CD4-positive, alpha-beta memory T cell (primary cell): ENCODE measurements at places on chromosomes 5 and 9.
A peak's percentile ranks its signal among the peaks of the same experiment; 100 is the strongest.

- no peak for DNase-seq
These were observed 35.5 kb downstream of the FBXO10 start for GRCh38 chr9:37540634-37541033.

- DNase-seq: no peak
These were observed 39.2 kb upstream of the ACO1 start for GRCh38 chr9:32345243-32345642.

DNA sequence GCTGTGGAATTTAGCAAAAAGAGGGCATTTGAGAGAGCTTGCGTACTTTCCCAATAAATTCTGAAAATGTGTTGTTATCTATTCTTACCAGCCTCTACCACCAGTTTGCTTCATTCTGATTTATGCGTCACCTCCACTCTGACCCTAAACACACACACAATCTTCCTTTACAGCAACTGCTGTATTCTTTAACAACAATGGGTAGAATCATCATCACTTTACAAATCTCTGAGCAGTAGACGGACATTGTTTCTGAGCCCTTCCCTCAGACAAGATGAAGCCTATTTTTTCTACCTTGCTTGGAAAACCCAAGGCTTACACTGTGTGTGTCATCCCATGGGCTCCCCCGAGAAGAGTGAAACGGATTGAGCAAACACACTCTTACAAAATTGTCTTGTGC, 83.1 kb upstream of the RASA1 start:
- no peak for DNase-seq

DNA sequence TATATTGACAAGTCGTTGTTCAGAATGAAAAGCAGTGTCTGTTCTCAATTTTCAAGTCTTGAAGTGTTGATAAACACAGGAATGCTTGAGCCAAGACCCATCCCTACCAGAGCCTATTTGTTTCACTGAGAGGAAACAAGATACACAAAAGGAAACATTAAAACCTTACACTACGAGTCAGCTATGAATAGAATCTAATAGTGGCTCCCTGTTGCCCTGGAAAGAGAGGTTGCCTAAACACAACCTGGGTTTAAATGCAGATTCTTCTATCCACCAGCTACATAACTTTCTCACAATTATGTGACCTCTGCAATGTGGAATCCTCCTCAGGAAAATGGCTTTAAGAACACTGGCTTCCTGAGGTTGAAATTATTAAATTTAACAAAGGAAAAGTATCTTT, 29.1 kb upstream of the BNC2 start:
- no peak for DNase-seq

GRCh38 chr5:169226895-169227294, 74.0 kb downstream of the SLIT3 start:
- no peak for DNase-seq

DNA sequence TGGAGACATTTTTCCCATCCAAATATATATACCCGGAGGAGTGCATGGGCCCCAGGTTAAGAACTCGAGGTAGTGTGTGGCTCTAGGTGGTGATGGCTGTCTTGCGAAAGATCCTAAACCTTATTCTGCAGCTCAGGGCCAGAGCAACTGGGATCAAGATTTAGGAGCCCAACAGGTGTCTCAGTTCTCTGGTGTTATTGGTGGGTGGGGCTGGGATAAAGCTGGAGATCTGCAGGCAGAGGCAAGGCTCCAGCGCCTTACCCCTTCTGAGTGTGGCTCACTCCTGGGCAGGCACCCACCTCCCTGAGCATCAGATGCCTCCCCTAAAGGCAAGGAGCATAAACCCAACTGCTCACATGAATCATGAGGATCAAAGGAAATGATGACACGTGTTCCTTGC, 11.2 kb downstream of the UBE2QL1 start:
- no peak for DNase-seq

DNA sequence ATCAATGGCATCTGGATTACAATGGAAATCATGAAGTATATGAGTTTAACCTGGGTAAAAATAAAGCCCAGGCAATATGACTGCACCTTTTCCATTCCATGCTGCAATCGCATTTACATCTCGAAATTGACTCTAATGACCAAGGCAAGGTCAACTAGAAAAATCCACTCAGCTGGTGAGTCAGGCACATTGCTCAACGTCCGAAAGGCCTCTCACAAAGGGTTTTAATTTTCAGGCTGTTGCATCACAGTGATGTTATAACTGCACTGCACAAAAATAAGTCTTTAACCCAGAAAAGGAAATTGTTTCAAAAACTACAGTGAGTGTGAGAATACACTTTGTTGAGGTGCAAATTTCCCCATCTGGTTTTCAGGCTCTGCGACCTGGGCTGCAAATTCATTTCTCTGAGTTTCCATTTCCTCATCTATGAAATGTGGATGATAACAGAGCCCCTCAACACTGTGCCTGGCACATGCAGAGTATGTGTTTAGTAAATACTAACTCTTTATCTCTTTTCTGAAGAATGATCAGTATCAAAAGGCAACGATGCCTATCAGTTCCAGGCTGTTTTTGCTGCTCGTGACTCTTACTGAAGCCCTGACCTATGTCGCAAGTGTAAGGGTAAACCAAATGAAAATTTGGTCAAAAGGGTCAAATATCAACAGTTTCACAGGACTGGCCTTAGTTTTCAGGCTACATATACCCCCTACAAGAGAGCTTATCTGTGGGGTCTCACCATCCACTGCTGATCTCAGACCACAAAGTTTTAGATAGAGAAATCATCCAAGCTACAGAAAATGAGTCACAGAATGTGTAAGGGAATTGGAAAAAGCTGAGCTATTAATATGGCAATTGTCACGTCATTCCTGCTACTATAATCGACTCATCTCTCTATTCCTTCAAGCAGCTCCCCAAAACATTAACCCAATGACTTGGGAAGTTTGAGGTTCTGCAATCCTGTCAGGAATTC, 4.1 kb downstream of the NFIL3 start:
- no peak for DNase-seq

GRCh38 chr9:93491593-93492232, 38.3 kb upstream of the FAM120AOS start:
- DNase-seq: no peak

- no peak for DNase-seq
These were observed 202.6 kb downstream of the TSSK1B start for GRCh38 chr5:113232221-113232620.

DNA sequence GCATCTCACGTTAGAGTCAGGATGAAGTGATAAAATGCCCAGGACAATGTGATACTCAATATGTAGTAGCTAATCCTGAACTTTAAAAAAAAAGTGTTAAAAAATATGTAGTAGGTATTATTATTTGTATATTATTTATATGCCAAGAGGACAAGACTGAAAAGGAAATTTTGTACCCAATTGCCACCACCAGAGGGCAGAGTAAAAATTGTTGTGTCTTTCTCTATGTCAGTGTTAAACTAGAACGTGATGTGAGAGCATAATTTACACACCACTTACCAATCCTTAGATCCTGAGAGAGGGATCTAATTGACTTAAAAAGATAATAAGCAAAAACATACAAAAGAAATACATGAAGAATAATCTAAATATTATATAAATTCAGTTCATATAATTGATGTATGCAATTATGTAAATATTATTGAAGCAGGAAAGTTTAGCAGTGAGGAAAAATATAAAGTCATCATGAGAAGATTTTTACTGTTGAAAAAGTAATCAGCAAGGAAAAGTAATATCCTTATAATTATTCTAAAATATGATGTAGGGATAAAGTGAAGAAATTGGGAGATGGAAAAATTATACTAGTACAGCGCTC, 288.9 kb downstream of the RAB3C start:
- peak; percentile 5 for DNase-seq

GRCh38 chr5:27818888-27819287, 780.5 kb upstream of the CDH9 start:
- DNase-seq: no peak

- no peak for DNase-seq
These were observed 142.2 kb upstream of the MAP3K1 start for GRCh38 chr5:56673171-56673570.

GRCh38 chr5:147675168-147675567, 107.4 kb downstream of the JAKMIP2 start:
- DNase-seq: no peak

GRCh38 chr9:79264041-79264440, 307.7 kb upstream of the TLE4 start:
- DNase-seq: no peak

- DNase-seq: no peak
These were observed 110.1 kb downstream of the MARCHF3 start for GRCh38 chr5:126920291-126920690.

DNA sequence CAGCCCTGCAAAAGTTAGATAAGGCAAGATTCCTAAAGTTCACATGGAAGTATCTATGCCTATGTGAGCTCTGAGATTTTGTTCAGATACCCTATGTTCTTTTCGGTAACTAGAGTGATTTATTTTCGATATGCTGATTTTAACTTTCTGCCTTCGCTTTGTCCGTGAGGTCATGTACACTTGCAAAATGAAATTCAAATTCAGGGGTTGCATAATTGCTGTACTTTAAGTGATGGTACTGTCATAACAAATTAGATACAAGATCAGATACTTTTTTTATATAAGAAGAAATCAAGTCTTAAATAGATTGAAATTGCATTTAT, 350 bp upstream of the ECPAS start:
- no peak for DNase-seq

DNA sequence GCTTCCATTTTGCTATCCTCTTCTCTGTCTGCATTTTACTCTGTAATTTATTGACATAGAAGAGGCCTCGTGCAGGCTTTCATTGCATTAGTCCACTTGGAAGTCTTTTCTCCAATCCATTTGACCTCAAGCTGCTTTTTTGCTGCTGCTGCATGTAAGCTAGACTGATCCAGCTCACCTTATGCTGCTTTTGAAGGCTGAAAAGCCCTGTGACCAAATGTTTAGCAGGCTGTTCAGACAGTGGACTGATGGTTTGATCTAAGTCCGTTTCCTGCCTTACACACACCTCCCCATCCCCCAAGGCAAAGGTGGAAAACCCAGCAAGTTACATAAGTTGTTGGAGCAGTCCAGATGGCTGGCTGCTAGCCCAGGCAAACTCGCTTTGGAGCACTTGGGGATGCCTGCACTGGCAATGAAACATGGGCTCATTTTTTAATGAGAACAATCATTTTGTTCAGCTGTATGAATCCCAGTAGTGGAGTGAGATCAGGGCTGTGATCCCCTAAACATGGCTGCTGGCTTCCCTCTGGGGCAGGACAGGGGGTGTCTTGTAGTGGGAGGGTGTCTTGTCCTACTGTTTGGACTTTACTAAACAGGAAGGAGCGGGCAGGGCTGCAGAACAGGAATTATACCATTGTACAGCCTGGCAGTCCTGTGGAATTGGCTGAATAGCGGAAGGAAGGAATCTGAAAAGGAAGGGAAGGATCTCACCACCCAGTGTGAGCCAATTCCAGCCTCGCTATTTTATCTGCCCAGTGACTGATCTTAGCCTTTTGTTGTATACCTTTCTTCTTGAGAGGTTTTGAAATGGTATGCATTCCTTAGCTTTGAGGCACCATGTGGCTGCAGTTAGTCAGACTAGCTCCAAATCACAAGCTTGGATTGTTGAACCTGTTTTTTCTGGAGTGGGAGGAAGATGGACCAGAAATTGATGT, 212.0 kb downstream of the ARHGAP26 start:
- DNase-seq: no peak

DNA sequence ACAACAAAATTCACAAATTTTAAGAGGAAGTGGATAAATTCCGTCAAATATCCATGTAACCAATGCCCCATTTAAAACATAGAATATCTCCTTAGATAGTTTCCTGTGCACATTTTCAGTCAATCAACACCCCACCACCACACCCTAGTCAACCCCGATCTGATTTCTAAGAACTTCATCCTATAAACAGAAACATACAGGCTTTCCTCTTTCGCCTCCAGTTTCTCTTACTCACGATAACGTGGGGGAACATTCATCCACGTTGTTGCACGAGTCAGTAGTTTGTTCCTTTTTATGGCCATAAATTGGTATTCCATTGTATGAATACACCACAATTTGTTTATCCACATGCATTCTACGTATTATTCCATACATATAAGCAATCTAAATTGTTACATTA, 35.6 kb upstream of the TRIO start:
- no peak for DNase-seq

GRCh38 chr5:176188506-176189193, 49.6 kb upstream of the SIMC1 start:
- no peak for DNase-seq

DNA sequence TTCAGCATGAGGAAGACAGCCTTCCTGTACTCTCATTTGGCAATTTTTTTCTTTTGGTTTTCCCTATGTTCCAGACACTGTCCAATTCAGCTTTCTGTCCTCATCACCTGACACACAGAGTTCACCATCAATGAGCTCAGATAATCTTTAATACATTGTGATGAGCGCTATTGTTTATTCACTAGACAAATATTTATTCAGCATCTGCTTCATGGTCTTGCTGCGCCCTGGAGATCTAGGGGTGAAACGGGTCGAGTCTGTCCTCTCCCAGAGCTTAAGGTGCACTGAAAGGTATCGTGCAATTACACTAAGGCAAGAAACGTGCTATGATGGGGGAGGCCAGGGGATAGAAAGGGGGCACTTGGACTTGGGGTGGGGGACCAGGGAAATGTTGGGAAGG, 281.6 kb downstream of the ZSWIM6 start:
- DNase-seq: no peak

DNA sequence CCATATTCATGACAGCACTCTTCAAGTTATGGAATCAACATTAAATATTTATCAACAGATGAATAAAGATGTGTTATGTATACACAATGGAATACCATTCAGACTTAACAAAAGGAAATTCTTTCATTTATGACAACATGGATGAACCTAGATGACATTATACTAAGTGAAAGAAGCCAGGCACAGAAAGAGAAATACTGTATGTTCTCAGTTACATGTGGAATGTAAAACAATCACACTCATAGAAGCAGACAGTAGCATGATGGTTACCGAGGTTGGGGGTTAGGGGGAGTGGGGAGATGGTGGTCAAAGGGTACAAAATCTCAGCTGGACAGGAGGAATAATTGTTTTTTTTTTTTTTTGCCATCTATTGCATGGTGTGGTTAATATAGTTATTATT, 431.9 kb downstream of the DMAC1 start:
- no peak for DNase-seq

- no peak for DNase-seq
These were observed 31.8 kb upstream of the FOXB2 start for GRCh38 chr9:76987594-76988200.

GRCh38 chr9:93619272-93619775, 42.9 kb downstream of the PHF2 start:
- no peak for DNase-seq

GRCh38 chr5:43658509-43658908, 55.5 kb downstream of the NNT start:
- no peak for DNase-seq

- DNase-seq: no peak
These were observed 287.0 kb downstream of the SH3GL2 start for GRCh38 chr9:17865881-17866280.

DNA sequence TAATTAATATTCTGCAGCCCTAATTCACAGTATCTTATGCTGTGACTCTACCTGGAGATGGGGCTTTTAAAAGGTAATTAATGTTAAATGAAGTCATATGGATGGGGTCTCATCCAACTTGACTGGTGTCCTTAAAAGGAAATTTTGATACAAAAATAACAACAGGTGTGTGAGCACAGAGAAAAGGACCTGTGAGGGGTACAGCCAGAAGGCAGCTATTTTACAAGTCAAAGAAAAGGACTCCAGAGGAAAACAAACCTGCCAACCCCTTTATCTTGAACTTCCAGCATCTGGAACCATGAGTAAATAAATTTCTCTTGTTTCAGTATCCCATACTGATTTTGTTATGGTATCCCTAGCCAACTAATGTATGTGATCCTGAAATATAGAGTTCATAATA, 250.3 kb downstream of the TMEM232 start:
- DNase-seq: no peak
